ENCODE measurements at places on chromosomes 4 and X.

- DNase-seq = no peak
Observed at GRCh38 chr4:114694770-114695169, 96.2 kb downstream of the UGT8 start.

DNA sequence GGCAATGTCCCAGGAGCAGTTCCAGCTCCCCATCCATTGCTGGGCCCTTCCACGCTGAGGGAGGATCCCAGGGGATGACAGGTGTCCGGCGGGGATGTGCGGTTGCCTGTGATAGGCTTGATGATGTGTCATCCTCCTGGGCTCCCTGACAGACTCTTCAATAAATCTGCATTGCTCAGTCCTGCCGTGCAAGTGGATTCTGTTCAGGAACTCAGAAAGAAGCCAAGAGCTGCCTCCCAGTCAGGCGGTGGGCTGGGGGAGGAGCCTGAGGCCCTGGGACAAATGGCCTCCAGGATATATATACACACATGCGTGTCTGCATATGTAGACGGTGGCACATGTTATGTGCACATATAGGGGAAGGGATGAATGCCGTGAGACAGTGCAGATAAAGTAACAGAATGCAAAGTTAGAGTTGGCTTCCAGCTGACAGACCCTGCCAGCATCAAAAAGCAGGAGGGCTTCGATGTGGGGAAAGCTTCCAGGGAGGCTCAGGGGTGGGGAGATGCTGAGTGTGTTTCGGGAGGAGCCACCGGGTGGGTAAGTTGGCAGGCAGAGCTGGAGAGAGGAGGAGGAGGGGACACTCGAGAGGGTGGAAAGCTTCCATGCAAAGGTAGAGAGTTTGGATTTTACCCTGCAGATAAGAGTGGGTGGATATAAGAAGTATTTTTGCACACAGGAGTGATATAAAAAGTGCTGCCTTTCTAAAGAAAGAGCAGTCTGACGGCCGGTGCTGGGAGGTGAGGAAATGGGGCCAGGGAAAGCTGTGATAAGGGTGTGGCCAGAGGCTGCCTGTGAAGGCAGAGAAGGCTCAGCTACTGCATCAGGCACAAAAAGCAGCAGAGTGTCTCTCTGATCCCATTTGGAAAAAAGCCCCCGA is 28.5 kb upstream of the CRMP1 start:
- DNase-seq = no peak

- peak; percentile 55 for DNase-seq
Observed at GRCh38 chrX:64204701-64205440, 637 bp downstream of the AMER1 start.

DNA sequence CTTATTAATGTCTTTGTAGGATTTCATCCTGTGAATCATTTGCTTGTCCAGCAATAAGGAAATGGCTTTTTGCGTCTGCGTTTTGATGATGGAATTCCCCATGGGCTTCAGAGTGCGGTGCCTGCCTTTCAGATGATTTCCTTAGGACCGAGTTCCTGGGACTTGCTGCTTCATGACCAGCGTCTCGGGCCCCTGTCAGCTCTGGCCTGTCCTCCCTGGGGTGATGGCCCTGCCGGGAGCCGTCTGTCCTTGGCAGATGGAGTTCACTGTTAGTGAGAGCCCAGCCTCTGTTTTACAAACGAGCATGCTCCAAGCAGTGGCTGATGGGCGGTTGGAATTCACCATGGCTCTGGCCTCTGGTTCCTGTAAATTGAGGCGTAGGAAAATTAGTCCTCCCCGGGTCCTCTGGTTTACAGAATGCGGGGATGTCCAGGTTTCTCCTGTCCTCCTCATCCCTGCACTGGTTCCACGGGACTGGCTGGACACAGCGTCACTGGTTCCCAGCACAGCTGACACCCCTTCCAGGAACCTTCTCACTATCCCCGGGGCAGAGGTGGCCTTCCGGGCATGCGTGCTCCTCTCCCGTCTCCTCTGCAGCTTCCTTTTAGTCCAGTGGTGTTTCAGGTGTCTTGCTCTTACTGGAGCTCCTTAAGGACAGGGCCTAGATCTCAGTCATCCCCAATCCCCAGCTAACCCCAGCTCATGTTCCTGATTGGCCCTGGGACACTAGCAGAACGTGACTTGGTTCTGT is 34.9 kb downstream of the TBC1D14 start:
- DNase-seq = no peak

GRCh38 chr4:37909332-37910090 is 18.6 kb downstream of the TBC1D1 start:
- DNase-seq = no peak

- no peak for DNase-seq
Observed at GRCh38 chrX:97682991-97683840, 799.5 kb downstream of the RPA4 start.

DNA sequence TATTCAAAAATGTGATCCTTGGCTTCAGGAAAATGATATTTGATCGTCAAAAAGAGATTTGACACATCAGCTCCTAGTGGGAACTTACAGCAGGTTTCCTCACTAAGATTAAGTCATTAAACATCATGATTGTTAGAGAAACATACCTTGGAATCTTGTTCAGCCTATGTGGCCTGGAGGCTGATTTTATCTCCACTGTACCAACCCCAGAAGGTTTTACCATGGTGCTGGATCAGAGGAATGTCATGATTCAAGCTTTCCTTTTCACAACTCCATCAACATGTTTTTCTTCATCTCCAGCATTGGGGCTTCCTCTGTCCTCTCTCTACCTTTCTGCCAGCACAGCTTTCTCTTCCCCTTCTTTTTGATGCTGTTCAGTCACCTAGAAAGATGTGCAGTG is 68.4 kb upstream of the MID1IP1 start:
- no peak for DNase-seq
